ENCODE measurements at places on chromosomes 1 and 21. TPM values are rescaled to one million over a fixed set of nuclear protein-coding genes. Genes with fewer than 3 reads are reported as not detected.

DNA sequence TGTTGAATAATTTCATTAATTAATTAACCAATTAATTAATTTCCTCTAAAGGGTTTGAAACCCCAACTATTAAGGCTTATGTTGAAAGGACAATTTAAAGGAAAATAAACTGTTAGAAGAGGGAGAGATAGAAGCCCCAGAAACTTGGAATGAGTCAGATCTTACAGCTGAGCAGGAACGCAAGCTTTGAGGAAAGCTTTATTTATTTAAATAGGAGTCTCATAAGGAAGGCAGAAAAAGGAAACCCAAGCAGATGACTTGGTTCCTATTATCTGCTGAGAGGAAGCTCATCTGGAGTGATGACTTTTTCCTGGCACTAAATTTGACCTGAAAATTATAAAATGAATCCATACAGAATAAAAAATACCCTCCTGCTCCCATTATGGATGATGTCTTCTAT, 105.1 kb downstream of the ROR1 start:
- H3K27ac ChIP-seq = no peak overlapping the region
- peaks cover 46% of the 10 kb centered on the region for H3K4me1 ChIP-seq
- no peaks in the 10 kb centered on the region for H3K27me3 ChIP-seq
- no peaks in the 10 kb centered on the region for H3K36me3 ChIP-seq
- peak; percentile 46 for DNase-seq

DNA sequence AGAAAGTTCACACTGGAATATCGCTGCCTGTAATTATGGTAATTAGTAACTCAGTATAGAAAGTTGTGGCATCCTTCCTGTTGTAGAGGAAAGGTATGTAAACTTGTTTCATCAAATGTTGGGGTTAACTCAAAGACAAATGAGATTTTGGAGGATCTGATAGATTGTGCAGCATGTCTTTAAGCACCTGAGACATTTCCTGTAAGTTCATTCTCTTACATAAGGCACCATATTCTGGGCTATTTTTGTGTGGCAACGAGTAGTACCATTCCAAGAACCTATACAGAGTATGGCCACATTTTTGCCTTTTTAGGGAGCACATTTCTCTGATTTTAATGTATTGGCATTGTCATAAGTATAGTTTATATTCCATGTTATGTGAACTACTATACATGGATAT, 88.8 kb downstream of the CDC14A start:
- no peaks in the 10 kb centered on the region for H3K36me3 ChIP-seq
- no peak for DNase-seq
- peaks cover 6% of the 10 kb centered on the region for H3K4me1 ChIP-seq
- H3K4me3 ChIP-seq = no peak overlapping the region
- H3K27ac ChIP-seq = no peak overlapping the region

DNA sequence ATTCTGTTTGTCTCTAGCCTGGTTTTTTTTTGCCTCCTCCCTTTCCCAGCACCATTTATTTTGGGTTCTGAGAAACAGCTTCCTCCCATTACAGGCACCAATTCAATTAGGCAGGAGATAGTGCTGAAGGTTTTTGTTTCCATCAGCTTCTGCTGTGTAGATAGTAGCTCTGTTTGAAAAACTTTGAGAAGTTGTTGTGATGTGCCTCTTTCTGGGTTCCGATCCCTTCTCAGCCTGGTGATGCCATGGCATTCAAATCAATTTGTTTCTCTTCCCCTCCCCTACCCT, 109.0 kb downstream of the NFIA start:
- no peak for DNase-seq
- no peaks in the 10 kb centered on the region for H3K4me1 ChIP-seq
- no peaks in the 10 kb centered on the region for H3K36me3 ChIP-seq
- H3K4me3 ChIP-seq = no peak overlapping the region

Gene CRYAA
- total RNA-seq = not detected

GRCh38 chr1:215971793-215972441, 404.8 kb downstream of the KCTD3 start:
- no peaks in the 10 kb centered on the region for H3K36me3 ChIP-seq
- H3K27me3 ChIP-seq = no peaks in the 10 kb centered on the region
- no peaks in the 10 kb centered on the region for H3K4me1 ChIP-seq
- H3K27ac ChIP-seq = no peak overlapping the region
- no peak overlapping the region for H3K4me3 ChIP-seq

- peak overlapping the region; percentile 59 for H3K27ac ChIP-seq
- peaks cover 28% of the 10 kb centered on the region for H3K4me1 ChIP-seq
- peaks cover 3% of the 10 kb centered on the region for H3K36me3 ChIP-seq
- no peaks in the 10 kb centered on the region for H3K27me3 ChIP-seq
- DNase-seq = no peak
- H3K4me3 ChIP-seq = no peak overlapping the region
Observed at GRCh38 chr1:115677565-115677964, 35.8 kb downstream of the VANGL1 start.

GRCh38 chr1:41289196-41289595, 47.1 kb upstream of the SCMH1 start:
- H3K4me1 ChIP-seq = no peaks in the 10 kb centered on the region
- H3K27me3 ChIP-seq = peaks cover 46% of the 10 kb centered on the region
- no peaks in the 10 kb centered on the region for H3K36me3 ChIP-seq
- no peak for DNase-seq

DNA sequence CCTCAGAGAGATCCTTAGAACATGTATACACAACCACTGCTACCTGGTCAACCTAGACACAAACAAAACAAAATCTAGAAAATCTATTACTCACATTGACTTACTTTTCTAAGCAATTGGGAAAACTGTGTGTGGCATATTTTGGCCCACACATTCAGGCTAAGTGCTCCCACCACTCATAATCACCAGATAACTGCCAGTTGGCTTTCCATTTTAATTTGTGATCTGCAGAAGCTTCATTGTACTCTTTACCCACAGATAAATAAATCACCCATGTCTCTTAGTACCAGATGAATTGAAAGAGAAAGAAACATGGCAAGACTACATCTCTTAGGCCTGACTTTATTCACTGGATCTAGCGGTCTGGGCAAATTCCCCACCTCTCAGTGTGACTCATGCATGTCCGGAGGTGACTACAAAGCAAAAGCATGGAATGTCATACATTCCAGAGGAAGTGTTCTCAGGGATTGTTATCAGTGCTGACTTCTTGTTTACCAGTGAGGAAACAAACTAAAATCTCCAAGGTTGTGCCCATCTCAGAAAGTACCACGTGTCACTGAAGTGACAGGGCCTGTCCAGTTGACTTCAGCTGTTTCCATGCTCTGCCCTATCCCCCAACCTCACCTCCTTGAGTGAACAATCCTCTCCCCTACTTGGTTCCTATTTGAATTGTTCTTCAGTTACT, 52.4 kb upstream of the BCL10 start:
- no peaks in the 10 kb centered on the region for H3K36me3 ChIP-seq
- peak; percentile 100 for DNase-seq
- peak overlapping the region; percentile 99 for H3K27ac ChIP-seq
- no peak overlapping the region for H3K4me3 ChIP-seq

Gene C4BPA
- not detected for total RNA-seq

GRCh38 chr1:201299968-201300367, 16.7 kb downstream of the PKP1 start:
- peaks cover 2% of the 10 kb centered on the region for H3K27me3 ChIP-seq
- no peaks in the 10 kb centered on the region for H3K36me3 ChIP-seq
- no peak overlapping the region for H3K27ac ChIP-seq
- peaks cover 6% of the 10 kb centered on the region for H3K4me1 ChIP-seq

DNA sequence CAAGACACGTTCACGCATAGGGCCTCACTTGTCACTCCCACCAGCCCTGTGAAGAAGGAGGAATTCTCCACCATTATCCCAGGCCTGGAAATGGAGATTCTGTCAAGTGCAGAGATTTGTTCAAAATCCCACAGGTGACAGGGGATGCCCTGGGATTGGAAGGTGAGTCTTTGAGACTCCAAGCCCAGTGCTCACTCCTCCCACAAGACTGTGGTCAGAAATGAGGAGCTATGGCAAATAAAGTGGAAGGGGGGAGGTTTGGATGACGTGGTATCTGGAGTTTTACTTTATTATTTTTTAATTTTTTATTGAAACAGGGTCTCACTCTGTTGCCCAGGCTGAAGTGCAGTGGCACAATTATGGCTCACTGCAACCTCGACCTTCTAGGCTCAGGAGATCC, 12.8 kb upstream of the FOXO6 start:
- H3K27me3 ChIP-seq = peaks cover 7% of the 10 kb centered on the region
- H3K4me3 ChIP-seq = no peak overlapping the region
- DNase-seq = no peak
- H3K27ac ChIP-seq = no peak overlapping the region
- no peaks in the 10 kb centered on the region for H3K4me1 ChIP-seq

DNA sequence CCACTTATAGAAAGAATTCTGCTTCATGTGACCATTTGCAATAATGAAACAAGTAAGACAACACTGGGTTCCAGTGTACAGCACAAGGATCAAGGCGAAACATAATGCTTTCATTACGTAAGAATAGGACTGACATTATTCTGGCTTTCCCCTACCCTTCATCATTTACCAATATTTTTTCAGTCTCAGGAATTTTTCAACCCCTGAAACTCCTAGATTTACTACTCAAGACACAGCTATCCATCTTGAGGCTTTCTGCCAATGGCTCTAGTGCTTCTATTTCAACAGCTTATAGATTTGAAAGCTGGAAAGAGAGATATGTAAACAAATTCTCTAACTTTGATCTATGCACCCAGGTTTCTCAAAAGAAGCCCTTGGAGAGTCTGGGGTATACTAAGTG, 48.4 kb downstream of the WLS start:
- peaks cover 9% of the 10 kb centered on the region for H3K36me3 ChIP-seq
- H3K4me3 ChIP-seq = no peak overlapping the region
- H3K27ac ChIP-seq = no peak overlapping the region

DNA sequence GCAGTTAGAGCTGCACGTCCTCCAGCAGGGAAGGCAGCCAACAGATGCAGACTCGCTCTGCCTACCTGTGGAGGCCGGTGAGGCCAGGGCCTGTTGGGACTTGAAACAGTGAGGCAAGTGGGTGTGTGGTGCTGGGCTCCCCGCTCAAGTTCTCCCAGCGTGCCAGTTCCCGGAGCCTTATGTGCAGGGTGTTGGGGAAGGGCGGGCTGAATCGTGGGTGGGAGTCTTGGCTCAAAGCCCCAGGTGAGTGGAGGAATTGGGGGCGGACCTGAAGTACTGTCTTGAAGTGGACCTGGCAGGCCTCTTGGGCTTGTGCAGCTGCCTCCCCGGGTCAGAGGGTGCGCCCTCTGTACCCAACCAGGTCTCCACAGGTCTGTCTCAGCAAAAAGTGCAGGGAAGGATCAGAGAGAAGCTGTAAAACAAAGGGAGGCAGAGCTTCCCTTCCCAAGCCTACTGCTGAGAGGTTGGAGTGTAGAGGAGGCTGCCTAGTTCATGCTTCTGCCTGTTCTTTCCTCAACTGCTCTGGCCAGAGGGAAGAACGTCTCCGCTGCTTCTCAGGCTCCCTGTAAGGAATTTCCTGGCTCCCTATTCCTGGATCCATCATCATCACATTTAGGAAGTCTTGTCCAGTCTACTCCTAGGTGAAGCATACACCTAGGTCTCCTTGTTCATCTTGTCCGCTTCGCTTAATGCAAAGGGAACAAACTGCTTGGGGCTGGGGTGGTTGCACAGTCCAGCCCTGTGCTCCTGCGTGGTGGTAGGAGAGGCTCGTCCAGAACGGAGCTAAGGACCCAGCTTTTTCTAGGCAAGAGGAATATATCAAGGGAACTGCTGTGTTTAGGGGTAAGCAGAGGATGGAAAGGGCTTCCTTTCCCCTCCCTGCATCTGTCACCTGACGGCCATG, 14.9 kb downstream of the UTP11 start:
- no peak for DNase-seq
- H3K36me3 ChIP-seq = peaks cover 32% of the 10 kb centered on the region
- no peak overlapping the region for H3K4me3 ChIP-seq
- peaks cover 26% of the 10 kb centered on the region for H3K4me1 ChIP-seq
- no peak overlapping the region for H3K27ac ChIP-seq

Gene LCE2C
- total RNA-seq = not detected

DNA sequence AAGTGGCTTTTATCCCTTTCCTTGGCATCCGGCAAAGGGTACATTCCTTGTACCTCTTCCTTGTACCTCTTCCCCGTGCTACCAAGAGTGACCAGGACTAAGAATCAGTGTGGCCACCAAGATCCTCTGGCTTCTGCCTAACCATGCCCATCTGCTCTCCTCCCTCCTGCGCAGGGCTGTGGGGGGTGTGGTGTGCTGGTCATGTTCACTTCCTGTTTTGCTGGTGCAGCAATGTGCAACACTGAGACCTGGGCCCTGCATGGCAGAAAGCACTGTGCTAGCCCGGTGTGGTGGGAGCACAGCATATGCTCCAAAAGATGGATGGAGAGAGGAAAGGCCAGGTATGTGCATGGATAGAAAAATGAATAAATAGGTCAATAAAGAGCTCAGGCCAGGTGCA, 33.3 kb upstream of the TENT5C start:
- DNase-seq = no peak
- H3K4me1 ChIP-seq = no peaks in the 10 kb centered on the region
- no peaks in the 10 kb centered on the region for H3K36me3 ChIP-seq
- no peak overlapping the region for H3K4me3 ChIP-seq
- H3K27me3 ChIP-seq = no peaks in the 10 kb centered on the region
- no peak overlapping the region for H3K27ac ChIP-seq

Gene CD1E
- not detected for total RNA-seq

DNA sequence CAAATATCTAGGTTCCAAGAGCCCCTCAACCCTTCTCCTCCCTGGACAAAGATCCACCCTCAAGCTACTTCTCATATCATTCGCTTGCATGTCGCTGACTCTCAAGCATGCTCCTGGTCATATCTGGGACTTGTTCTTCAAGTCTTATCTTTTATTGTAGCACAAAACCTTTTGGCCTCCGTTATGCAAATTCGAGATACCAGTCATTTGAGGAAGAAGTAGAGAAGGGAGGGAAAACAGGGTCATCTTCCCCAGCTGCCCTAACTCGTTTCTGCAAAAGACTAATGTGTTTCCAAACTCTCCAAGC, 63.8 kb upstream of the ETS2 start:
- H3K4me1 ChIP-seq = no peaks in the 10 kb centered on the region
- H3K36me3 ChIP-seq = no peaks in the 10 kb centered on the region
- no peak for DNase-seq
- H3K27me3 ChIP-seq = no peaks in the 10 kb centered on the region
- H3K27ac ChIP-seq = no peak overlapping the region

DNA sequence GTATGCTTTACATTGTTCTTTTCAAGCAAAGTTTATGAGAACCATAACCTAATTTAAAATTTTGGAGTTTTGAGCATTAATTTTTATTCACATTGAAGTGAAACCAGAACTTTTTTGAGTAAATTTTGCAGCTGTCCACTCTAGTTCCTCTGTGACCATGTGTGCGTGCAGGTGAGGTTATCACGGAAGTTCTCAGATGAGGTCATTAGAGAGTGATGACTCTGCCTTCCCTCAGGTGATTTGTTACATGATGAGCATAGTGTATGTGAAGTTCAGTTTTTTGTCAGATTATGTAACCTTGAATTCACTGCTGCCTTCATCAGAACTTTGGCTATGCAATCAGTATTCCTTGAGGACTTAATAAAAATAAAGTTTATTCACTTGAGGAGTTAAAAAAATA, 828.2 kb downstream of the ADGRL2 start:
- H3K4me3 ChIP-seq = no peak overlapping the region
- no peaks in the 10 kb centered on the region for H3K27me3 ChIP-seq
- no peak overlapping the region for H3K27ac ChIP-seq
- H3K36me3 ChIP-seq = no peaks in the 10 kb centered on the region
- DNase-seq = no peak

Gene HFM1
- 0.53 TPM for total RNA-seq

Data from astrocyte (in vitro differentiated cells and primary cell).